ENCODE measurements at places on chromosomes 7 and 10.

- no peak for DNase-seq
Measured at GRCh38 chr10:58467931-58468635, 44.6 kb upstream of the BICC1 start.

DNA sequence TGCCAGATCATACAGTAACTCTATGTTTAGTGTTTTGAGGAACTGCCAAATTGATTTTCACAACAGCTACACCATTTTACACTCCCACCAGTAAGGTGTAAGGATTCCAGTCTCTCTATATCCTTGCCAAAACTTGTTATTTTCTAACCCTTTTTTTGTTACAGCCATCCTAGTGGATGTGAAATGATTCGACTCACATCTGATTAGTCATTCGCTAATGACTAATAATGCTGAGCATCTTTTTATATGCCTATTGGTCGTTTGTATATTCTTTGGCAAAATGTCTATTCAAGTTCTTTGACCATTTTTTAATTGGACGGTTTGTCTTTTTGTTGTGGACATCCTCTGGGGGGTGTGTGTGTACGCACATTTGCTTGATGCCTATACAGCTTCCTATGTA is 142.8 kb downstream of the DGKB start:
- no peak for DNase-seq

- DNase-seq: peak; percentile 60
Measured at GRCh38 chr10:78211561-78212051, 177.9 kb downstream of the RPS24 start.

- peak; percentile 48 for DNase-seq
Measured at GRCh38 chr10:78991187-78991586, 77.6 kb upstream of the ZMIZ1 start.

DNA sequence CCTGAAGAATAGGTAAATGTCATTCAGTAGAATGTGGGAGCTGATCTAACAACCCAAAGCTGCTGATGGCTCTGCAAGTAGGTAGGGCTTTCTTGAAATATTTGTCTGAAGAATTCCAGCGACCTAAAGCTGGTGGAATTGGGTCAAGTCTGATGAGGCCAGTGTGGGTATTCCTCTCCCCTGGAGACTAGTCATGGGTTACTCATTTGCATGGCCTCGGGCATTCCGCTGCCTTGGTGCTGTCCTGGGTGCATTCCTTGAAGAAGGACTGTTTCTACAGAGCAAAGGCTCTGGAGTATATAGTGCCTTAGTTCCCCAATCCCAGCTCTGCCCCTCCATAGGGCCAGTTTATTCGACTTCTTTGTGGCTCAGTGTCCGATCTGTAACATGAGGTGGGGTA is 19.2 kb downstream of the PDK4 start:
- DNase-seq: no peak

- DNase-seq: no peak
Measured at GRCh38 chr7:144908324-144908723, 72.5 kb upstream of the TPK1 start.

DNA sequence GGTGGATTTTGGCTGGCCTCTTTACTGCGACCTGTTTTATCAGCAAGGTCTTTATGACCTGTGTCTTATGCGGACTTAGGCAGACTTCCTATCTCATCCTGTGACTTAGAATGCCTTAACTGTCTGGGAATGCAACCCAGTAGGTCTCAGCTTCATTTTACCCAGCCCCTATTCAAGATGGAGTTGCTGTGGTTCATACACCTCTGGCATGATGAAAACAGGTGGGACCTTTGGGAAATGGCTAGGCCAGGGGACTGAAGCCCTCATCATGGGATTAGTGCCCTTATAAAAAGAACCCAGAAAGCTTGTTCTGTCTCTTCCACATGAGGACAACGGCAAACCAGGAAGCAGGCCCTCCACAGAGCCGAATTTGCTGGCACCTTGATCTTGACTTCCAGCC is 172.1 kb upstream of the MYO3A start:
- DNase-seq: no peak

Measured in NCI-H146 (cell line).